GM23248 (cell line): ENCODE measurements at places on chromosomes 5 and 9.

DNA sequence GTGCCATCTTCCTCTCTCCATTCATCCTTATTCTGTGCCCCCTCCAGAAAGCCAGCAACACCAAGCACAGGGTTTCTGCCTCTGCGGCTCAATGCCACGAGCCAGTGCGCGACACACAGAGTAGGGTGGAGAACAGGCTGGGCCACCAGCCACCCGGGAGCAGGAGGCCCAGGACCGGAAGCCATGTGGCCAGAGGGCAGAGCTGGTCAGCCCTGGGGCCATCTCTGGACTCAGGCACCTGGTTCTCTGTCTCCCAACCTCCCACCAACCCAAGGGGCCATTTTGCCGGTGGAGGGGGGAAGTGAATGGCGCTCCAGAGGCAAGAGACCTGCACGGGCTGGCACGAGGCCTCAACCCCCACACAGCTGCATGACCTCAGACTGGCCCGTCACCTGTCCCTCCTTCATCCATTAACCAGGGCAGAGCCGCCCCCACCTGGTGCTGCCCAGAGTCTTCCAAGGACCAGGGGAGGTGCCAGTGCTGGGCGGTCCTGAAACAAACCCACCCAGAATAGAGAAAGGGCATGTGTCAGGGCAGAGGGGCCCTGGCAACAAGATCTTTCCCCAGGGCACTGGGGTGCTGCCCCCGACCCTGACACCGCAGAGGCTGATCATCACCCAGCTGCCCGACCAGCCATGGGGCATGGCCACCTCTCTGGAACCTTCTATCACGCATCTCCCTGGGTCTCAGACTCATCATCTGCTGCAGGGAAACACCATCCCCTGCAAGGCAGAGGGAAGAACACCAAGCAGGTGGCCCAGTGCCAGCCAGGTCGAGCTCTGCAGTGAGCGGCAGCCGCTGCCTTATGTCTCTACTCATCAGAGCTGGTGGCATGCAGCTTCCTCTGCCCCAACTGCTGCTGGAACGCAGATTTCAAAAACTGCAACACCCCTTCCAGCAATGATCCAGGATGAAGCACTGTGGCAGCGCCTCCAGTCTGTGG lies 11.9 kb downstream of the VAV2 start:
- no peak for DNase-seq

GRCh38 chr5:58016877-58017276 lies 443.0 kb downstream of the PLK2 start:
- DNase-seq, result no peak

- no peak for DNase-seq
Observed at GRCh38 chr5:35233601-35234000, 3.3 kb upstream of the PRLR start.

- no peak for DNase-seq
Observed at GRCh38 chr5:79561525-79561893, 47.6 kb upstream of the HOMER1 start.

- DNase-seq, result no peak
Observed at GRCh38 chr9:11828201-11828600, 865.0 kb upstream of the TYRP1 start.

DNA sequence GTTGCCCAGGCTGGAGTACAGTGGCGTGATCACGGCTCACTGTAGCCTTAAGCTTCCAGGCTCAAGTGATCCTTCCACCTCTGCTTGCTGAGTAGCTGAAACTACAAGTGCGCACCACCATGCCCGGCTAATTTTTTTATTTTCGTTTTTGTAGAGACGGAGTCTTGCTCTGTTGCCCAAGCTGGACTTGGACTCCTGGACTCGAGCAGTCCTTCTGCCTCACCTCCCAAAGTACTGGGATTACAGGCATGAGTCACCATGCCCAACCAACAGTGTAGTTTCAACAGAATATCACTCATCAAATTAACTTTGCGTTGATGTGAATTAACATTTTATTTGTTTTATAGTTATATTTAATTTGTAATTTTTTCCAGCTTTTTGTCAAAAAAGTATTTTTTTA lies 45.3 kb downstream of the WDR70 start:
- no peak for DNase-seq

DNA sequence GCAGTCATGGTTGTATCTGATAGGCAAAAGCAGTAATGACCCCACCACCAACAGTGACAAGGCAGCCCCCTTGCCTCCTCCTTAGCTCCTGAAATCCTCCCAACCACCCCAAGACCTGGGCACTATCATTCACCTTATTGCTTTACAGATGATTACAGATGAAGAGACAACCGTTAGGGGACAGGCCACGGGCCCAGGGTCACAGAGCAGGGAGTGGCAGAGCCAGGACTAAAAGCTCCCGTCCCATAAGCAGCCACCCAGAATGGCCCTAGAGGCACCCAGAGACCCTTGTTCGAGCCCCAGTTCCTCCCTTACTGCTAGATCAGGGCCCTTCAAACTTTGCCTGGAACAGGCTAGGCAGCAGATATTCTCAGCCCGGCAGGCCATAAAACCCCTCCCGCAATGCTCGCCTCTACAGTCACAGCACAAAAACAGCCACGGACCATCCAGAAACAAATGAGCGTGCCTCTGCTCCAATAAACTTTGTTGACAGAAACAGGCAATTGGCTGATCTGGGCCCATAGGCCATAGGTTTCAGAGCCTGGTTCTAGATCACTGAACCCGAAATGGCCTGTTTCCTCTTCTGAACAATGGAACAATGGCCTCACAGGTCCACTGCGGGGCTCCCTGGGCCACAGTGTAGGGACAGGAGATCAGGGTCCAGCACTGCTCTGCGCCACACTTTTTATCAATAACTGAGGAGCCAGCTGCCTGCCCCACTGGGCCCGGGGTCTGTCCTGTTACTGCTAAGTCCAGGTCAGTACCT lies 67.0 kb downstream of the LRSAM1 start:
- no peak for DNase-seq
